ENCODE measurements at places on chromosomes 3 and 15.

DNA sequence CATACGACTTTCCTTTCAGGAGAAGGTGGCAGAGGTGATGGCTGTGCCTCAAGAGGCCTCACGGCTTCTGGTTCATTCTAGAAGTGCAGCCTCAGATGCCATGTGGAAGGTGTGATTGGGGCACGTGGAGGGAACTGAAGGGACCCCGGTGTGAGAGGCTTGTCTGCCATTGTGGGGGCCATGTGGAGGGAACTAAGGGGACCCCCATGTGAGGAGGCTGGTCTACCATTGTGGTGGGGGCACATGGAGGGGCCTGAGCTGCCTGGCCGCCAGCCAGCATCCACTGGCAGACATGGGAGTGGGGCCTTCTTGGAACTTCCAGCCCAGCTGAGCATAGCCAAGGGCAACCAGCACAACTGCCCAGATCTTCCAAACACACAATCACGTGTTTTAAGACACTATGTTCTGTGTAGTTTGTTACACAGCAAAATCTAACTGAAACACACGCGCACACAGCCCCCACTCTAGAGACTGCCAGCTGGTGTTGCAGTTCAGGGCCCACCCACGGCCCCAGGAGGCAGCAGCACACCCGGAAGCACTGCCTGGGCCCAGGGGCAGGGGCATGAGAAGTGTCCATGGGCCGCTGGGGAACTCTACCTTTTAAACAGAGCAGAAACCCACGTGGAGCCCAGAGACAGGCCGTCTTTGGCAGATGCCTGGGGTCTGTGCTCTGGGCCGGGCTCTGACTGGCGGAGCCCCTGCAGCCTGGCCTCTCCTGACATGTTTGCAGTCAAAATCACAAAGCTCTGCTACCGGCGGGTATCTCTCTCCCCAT is 66.8 kb downstream of the IQSEC1 start:
- no peak for DNase-seq

DNA sequence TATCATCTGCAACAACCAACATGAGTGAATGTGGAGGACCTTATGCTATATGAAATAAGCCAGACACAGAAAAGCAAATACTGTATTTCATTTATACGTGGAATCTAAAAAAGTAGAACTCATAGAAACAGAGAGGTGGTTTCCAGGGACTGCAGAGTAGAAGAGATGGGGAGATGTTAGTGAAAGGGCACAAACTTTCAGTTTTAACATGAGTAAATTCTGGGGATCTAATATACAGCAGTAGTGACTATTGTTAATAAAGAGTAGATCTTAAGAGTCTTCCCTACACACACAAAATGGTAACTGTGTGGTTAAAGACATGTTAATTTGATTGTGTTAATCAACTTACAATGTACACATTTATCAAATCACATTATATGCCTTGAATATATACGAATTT is 20.9 kb upstream of the MELTF start:
- DNase-seq, result no peak

GRCh38 chr3:195259154-195259474 is 11.8 kb downstream of the XXYLT1 start:
- no peak for DNase-seq

GRCh38 chr15:38242055-38242454 is 10.6 kb upstream of the SPRED1 start:
- no peak for DNase-seq

- DNase-seq, result no peak
These were observed 711 bp downstream of the STARD9 start for GRCh38 chr15:42576040-42576594.

DNA sequence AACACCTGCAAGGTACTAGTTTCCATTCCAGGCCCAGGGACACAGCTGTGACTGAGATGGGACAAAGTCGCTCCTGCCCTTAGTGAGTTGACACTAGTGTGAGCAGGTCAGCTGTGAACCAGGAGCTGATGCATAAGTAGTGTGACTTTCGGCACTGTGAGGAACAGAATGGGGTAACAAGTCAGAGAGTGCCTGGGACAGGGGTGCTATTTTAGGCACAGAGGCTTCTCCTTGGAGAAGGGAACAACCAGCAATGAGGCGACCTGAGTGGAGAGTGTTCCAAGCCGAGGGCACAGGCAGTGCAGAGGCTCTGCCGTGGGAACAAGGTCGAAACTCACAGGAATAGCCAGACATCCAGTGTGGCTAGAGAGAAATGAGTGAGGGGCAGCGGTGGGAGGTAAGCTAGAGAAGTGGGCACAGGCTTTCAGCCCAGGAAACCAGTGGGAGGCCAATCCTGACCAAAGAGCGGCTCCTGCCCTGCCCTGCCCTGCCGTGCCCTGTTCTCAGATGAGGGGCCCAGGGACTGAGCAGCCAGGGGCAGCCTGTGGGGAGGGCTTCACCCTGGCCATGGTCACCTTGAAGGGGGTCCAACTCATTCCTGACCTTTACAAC is 14.2 kb downstream of the DNAH1 start:
- no peak for DNase-seq

- peak; percentile 81 for DNase-seq
These were observed 551.2 kb downstream of the MECOM start for GRCh38 chr3:169112153-169112892.

DNA sequence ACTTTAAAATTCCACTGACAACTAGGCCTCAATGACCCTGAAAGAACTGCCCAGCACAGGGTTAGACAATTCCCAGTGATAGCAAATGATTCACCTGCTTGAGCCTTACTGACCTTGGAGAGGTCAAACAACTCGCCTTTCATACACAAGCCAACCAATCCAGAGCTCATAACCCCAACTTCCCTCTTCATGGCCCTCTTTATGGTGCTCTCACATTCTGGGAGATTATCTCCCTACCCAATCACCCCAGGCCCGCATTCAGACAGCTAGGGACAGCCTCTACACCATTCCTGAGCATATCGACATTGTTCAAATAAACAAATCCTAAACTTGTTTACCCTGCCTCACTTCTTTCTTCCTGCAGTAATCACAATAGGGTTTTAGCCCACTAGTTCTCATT is 32.2 kb upstream of the COLQ start:
- no peak for DNase-seq

Measured in EH (cell line).